ENCODE measurements at places on chromosomes 3 and 15.

DNA sequence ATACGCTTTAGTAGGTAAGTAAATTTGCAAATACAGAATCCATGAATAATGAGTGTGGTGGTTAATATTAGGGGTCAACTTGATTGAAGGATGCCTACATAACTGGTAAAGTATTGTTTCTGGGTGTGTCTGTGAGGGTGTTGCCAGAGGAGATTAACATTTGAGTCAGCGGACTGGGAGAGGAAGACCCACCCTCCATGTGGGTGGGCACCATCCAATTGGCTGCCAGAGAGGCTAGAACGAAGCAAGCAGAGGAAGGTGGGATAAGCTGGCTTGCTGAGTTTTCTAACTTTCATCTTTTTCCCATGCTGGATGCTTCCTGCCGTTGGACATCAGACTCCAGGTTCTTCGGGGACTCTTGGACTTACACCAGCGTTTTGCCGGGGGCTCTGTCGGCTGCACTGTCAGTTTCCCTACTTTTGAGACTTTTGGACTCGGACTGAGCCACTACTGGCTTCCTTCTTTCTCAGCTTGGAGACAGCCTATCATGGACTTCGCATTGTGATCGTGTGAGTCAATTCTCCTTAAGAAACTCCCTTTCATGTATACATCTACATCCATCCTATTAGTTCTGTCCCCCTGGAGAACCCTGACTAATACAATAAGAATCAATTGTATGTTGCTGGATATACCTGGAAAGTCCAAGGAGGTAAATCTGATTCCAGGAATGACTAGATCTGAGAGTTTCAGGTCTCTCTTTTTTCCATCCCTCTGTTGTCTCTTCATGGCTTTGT, 25.8 kb upstream of the NEDD4 start:
- DNase-seq: no peak

- DNase-seq: no peak
Observed at GRCh38 chr3:79086514-79086913, 681.3 kb downstream of the ROBO1 start.

DNA sequence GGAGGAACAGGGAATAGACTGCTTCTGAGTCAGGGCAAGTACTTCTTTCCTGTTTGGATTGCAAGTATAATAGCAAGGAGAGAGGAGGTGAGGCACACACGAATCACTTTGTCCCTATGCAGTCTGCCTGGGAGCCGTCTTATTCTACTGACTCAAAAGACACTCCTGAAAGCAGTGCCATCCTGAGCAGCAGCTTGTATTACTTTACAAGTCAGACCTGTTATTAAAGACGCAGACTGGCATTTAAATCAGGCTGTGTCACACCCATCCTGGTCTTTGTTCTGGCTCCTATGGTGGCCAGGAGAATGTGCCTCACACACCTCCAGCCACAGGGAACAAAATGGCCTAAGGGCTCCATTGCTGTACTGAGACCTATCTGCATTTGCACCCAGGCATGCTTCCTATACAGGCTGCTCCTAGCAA, 17.9 kb upstream of the SQOR start:
- no peak for DNase-seq

GRCh38 chr3:124509884-124510283, 220.4 kb upstream of the UMPS start:
- DNase-seq: no peak

- DNase-seq: peak; percentile 12
Observed at GRCh38 chr15:70125605-70126004, 27.9 kb upstream of the TLE3 start.

DNA sequence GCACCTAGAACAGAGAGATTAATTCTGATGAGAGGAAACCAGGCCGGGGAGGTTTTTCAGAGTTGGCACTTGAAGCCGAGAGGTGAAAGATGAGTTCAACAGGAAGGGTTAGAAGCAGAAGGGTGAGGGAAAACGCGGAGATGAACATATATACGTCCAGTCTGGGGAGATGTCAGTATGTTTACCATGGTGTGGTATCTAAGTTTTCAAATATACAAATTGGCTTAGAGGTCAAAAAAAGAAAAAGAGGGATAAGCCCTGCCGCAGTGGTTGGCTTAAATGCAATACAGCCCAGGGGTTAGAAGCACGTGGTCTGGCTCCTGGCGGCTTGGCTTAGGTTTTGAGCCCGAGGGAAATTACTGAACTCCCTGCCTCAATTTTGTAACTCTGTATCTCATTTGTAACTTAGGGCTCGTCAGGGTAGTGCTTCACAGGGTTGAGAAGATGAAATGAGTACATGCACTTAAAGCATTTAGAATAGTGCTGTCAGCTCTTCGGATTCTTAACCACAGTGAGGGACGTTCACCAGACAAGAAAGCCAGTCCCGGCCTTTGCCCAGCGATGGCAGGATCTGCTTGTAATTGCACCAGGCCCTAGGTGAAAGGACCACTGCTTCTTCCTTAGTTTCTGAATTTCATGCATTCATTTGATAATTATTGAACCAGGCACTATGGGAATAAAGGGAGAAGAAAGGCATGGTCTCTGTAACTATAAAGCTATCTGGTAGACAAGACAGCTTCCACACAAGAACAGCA, 6.4 kb downstream of the HES1 start:
- DNase-seq: no peak
